ENCODE measurements at places on chromosomes 16 and 17.

GRCh38 chr17:79626156-79626890 lies 15.5 kb upstream of the RBFOX3 start:
- DNase-seq = peak; percentile 10

DNA sequence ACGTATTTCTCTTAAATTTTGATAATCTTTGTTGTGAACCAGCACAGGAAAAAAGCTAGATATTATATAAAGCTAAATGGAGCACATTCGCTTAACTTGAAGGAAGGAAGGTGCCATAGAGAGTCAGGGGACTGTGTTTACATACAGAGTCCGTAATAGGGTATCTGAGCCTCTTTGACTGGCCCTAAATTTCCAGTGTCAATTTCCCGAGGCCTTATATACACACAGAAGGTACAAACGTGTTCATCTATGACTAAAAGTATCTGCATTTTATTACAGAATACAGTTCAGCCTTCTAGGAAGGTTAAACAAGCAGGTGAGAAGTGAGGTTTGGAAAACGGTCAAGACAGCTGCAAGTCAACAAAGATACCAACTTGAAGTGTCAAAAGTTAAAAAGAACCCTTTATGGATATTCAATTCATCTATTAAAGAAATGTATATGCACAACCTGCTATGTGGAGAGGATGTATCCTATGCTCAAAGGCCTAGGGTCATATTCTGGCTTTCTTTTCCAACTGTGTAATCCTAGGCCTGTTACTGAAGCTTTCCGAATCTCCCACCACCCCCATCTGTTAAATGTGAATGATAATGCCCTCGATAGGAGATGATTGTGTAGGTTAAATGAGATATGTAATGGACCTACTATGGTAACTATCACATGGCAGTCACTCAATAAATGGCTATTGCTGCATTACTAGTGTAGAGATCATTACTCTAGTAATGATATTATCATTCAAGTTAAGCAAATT lies 263.7 kb upstream of the MAF start:
- DNase-seq = no peak

- no peak for DNase-seq
Measured at GRCh38 chr17:71850812-71851211, 270.0 kb upstream of the SOX9 start.

GRCh38 chr16:50616386-50616785 lies 64.7 kb downstream of the SNX20 start:
- no peak for DNase-seq

DNA sequence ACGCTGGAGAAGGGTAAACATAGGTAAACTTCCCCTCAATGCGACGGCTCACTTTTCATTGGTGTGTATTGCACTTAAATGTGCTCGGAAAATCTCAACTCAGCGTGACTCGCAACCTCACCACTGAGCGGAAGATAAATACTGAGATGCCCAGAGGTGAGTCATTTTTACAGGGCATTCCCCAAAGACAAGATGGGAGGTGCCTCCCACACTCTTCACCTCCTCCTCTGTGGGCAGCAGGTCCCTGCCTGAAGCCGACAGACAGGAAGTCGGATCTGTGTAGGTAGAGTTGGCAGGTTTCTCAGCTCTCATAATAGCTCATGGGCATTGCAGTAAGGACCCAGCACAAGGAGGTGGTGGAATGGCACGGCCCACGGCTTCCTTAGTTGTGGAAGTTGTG lies 274.6 kb upstream of the HSBP1 start:
- no peak for DNase-seq

DNA sequence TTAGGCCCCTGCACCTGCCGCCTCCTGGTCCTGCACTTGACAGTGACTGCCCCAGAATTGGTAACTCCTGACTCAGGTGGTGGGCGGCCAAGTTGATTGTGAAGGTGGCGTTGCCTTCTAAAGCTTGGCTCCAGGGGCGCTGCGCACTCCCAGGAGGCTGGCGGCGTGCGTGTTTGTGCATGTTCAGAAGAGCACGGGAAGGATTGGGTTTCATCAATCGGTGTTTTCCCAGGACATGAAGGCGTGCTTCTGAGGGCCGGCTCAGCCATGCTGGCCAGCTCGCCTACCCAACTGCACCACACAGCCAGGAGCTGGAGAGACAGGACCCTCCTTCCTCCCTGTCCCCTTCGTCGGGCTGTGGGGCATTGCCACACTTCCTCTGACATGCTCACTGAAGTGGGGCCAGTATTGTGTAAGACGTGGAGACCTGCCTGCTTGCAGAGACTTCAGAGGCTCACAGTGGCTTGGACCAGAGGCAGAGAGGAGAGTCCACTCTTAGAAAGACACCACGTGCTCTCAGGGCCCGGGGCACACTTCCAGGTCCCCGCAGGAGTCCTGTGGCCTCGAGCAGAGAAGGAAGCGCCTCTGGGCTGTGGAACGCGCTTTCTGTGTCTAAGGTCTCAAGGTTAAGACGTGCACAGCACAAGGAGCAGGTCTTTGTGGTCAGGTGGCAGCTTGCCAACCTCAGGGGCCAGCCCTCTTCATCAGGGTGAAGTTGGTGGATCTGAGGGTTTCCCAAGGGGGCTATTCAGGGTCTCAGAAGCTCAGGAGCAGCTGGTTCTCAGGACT lies 2.8 kb downstream of the RAB40C start:
- DNase-seq = no peak

- peak; percentile 93 for DNase-seq
Measured at GRCh38 chr16:11255737-11256660, at the start of gene SOCS1. Gene SOCS1 (minus strand): TSS chr16:11256204. CDS start chr16:11255478, 726 bp downstream.

DNA sequence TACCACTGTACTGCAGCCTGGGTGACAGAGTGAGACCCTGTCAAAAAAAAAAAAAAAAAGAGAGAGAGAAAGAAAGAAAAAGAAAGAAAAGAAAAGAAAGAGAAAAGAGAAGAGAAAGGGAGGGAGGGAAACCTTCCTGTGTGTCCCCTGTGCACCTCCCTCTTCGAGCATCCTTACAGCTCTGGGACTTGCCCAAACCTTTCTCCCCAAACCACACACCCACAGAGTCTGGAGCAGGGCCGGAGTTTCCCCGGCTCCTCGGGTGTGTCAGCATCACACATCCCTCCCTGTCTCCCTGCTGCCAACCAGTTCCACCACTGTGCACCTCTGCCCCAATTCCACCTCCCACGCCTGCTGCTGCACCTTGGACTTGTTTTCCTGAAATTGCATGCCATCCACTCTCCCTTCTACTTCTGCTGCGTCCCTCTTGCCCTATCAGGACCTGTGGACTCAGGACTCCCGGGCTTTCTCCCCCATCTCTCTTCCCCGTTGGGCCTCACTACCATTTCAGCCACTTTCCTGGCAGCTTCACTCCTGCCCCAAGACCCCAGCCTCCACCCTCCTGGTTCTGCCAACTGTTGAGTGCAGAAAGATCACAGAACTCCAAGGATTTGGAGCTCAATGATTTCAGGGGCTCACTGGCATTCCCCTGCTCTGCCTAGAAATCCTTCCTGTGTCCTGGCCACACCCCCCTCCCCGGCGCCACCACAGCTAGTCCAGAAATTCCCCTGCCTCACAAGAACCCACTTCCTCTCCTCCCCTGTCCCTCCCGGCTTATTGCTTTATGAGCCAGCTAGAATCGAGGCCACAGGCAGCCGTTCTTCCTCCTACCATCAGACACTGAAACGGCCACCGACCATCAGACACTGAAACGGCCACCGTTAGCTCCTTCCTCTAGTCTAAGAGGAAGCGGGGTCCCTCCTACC lies 3.7 kb upstream of the CDK3 start:
- DNase-seq = peak; percentile 12

- DNase-seq = no peak
Measured at GRCh38 chr17:10899281-10899680, 61.4 kb upstream of the PIRT start.

DNA sequence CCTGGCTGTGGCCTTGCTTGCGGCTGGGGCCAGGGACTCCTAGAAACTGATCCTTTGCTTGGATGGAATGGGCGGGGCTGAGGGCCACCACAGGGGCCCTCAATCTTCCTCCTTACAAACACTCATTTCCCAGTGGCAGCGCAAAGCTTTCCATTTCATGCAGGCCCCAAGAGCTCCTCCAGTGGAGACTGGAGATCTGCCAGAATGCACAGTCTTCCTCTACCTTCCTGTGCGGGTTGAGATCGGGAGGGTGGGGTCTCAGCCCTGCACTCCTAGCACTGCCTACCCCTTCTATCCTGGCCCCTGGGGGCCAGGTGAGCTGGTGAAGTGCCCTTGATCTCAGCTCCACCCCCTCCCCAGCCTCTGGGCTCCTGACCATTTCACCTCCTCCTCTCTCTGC lies 1.7 kb downstream of the NRN1L start:
- DNase-seq = no peak

GRCh38 chr17:41976142-41976768 lies 9.7 kb downstream of the CNP start:
- DNase-seq = no peak

- DNase-seq = no peak
Measured at GRCh38 chr16:23607726-23608125, 11.6 kb upstream of the NDUFAB1 start.

- peak; percentile 83 for DNase-seq
Measured at GRCh38 chr17:38674749-38675615, at the start of gene EPOP. Gene EPOP (minus strand): TSS chr17:38674957. CDS start chr17:38674495, 462 bp downstream.

GRCh38 chr17:38751144-38751807 lies 1.3 kb upstream of the PSMB3 start:
- no peak for DNase-seq

DNA sequence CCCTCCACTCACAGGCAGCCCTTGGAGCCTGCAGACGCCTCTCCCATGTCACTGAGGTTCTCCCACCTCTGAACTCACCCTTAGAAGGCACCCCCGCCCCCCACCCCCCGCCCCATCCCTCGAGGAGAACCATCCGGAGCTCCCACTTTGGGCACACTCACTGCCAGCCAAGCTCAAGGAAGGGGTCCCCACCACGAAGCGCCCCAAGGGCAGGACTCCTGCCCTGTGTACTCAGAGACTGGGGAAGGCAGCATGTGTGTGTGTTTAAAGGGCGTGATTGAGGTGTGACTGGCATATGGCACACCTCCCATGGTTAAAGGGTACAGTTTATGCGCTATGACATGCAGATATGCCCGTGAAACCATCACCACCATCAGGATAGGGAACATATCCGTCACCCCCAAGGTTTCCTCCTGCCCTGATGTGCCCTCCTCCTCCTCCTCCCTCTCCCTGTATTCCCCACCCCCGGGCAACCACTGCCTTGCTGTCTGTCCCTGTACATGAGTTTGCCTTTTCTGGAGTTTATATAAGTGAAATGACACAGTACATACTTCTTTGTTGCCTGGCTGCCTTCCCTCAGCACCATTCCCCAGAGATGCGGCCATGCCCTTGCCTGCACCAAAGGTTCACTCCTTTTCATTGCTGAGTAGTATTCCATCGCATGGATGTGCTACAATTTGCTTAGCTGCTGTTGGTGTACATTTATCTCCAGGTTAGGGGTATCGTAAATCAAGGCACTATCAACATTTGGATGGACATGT lies 14.0 kb upstream of the RBFOX3 start:
- DNase-seq = no peak

DNA sequence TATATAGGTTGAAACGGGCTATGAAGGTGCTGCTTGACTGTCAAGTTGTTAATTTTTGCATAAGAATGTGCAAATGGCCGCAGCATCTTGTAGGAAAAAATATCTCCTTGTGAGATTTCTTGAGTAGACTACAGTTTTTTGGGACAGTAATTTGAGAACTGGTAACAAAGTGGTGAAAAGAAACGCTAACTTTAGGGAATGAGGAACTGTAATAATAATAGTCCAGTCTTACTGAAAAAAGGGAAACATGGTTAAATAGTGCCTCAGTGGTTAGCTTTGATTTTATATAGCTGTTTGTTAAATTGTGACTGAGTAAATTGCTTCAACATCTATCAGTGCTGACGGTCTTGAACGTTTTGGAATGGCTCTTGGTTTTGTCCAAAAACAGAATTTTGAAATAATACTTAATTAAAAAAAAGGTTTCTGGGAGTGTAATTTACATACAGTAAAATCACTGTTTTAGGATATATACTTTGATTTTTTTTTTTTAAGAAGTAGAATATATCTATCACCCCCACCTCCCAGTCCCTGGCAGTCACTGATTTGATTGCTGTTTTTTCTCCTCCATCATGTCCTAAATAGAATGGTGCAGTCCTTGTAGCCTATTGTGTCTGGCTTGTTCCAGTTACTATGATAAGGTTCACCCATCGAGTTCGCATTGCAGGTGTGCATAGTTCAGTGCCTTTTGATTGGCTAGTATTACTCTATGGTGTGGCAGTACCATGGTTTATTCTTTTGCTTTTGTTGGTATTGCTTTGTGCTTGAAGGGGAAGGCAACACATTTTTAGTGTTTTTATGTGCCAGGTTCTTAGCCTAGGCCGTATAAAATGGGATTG lies 2.8 kb downstream of the HAPSTR1 start:
- no peak for DNase-seq

DNA sequence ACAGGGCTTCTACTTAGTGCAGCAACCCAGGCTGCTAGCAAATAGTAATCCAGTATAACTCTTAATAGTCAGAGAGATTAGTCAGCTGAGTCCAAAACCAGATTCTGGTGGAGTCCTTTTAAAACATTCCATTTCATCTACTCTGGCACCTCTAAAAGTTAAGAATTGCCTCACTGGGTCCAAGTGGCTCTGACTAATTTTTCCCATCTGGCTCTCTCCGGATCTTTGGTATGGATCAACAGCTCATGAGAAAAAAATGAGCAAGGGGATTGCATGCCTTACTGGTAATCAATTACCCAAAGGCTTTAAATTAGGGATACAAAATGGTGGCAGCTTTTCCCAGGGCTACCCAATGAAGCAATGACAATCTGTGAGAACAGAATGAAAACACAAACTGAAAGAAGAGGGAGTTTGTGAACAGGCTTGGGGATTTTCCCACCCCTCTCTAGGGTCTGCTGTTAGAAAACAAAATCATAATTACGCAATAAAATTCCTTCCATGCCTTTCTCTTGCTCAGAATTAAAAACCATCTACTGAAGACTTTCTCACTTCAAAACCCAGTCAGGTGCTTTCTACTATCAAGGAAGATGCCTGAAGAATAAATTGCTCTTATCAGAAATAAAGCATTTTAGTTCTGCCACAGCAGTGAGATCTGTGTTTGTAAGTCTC lies 84.6 kb upstream of the PMFBP1 start:
- DNase-seq = no peak

GRCh38 chr16:65287307-65287706 lies 165.4 kb upstream of the CDH11 start:
- no peak for DNase-seq

- DNase-seq = no peak
Measured at GRCh38 chr16:61681124-61681523, 355.1 kb downstream of the CDH8 start.

DNA sequence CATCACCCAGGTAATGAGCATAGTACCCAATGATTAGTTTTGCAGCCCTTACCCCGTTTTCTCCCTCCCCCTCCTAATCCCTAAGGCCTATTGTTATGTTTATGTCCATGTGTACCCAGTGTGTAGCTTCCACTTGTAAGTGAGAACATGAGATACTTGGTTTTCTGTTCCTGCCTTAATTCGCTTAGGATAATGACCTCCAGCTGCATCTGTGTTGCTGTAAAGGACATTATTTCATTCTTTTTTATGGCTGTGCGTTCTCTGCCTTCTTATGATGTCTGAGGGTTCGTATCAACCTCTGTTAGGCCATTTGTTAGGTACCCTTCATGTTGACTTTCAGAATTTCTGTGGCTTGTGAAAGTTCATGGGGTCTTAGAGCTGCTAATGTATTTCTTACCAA lies 31.0 kb downstream of the CTCF start:
- no peak for DNase-seq

GRCh38 chr16:74626741-74627416 lies 20.0 kb upstream of the GLG1 start:
- no peak for DNase-seq

- no peak for DNase-seq
Measured at GRCh38 chr17:42704490-42704836, 22.1 kb downstream of the CNTNAP1 start.

Measured in glutamatergic neuron (in vitro differentiated cells).